Left kidney (tissue), 8 donors: ENCODE measurements at places on chromosomes 2 and 18. TPM values are rescaled to one million over a fixed set of nuclear protein-coding genes. Genes with fewer than 3 reads are reported as not detected.

The RPRM gene
- polyA plus RNA-seq: 3.2 TPM

- no peak for DNase-seq
Observed at GRCh38 chr2:60306267-60306861, 247.1 kb downstream of the BCL11A start.

GRCh38 chr2:217790681-217791392 lies 212.0 kb downstream of the TNS1 start:
- DNase-seq: no peak

GRCh38 chr2:218710334-218710686 lies 325 bp upstream of the TTLL4 start:
- no peak for DNase-seq

DNA sequence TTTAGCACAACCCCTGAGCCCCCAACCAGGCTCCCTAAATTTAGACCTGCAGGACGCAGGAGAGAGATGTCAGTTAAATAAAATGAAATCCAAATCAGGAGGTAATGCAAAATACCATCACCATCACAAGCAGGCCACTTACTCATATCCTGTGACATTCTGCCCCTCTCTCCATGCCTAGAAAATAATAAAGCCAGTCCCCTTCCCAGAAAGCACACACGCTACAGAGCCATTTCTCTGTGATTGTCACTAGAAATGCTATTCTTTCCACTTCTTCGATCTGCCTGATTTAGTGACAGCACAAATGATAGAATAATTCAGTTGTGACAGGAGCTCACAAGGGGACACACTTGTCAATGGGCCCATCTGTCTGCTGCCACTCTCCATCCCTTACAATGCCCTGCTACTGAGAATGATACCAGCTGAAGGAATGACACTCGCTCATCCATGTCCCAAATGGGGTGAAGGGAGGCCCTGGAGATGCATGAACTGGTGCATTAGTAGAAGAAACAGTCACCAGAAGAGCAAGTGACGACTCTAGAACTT lies 272.1 kb downstream of the SP3 start:
- no peak for DNase-seq

- DNase-seq: no peak
Observed at GRCh38 chr18:65811307-65811706, 60.5 kb downstream of the CDH7 start.

GRCh38 chr18:59700535-59700967 lies 3.3 kb upstream of the CCBE1 start:
- DNase-seq: no peak

- DNase-seq: no peak
Observed at GRCh38 chr2:97653473-97653872, 7.6 kb downstream of the COX5B start.

The AQP12B gene
- polyA plus RNA-seq: 0.35 TPM

The UGT1A4 gene
- polyA plus RNA-seq: not detected
